ENCODE measurements at places on chromosomes 7 and 10. TPM values are rescaled to one million over a fixed set of nuclear protein-coding genes. Genes with fewer than 3 reads are reported as not detected.

DNA sequence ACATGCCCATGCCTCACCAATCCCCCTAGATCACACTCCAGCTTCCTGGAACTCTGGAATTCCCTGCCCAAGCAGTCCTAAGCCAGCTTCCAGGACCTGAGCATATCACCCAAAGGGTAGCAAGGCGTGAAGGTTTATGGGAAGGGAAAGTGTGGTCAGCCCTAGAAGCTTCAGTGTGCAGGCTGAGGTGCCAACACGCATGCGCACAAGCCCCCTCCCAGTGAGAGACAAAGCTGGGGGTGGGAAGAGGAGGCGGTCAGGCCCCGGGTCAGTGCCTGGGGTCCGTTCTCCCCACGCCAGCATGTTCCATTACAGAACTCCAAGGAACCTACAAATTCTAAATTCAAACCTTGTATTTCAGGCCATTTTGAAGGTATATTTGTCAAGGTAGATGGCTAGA, 103.6 kb upstream of the C7orf33 start:
- no peak for DNase-seq

- no peak for DNase-seq
These were observed 82.5 kb downstream of the CPVL start for GRCh38 chr7:29063872-29064271.

THNSL1 gene
- 13.0 TPM for polyA plus RNA-seq

GRCh38 chr10:83562381-83562780, 576.9 kb upstream of the GHITM start:
- DNase-seq: no peak

GRCh38 chr7:70316745-70317144, 718.5 kb downstream of the AUTS2 start:
- DNase-seq: no peak

- no peak for DNase-seq
These were observed 165.8 kb downstream of the SRPK2 start for GRCh38 chr7:105222953-105223352.

POLL gene
- polyA plus RNA-seq: 33.1 TPM

GRCh38 chr7:159177284-159177953, 32.8 kb upstream of the VIPR2 start:
- DNase-seq: no peak

DNA sequence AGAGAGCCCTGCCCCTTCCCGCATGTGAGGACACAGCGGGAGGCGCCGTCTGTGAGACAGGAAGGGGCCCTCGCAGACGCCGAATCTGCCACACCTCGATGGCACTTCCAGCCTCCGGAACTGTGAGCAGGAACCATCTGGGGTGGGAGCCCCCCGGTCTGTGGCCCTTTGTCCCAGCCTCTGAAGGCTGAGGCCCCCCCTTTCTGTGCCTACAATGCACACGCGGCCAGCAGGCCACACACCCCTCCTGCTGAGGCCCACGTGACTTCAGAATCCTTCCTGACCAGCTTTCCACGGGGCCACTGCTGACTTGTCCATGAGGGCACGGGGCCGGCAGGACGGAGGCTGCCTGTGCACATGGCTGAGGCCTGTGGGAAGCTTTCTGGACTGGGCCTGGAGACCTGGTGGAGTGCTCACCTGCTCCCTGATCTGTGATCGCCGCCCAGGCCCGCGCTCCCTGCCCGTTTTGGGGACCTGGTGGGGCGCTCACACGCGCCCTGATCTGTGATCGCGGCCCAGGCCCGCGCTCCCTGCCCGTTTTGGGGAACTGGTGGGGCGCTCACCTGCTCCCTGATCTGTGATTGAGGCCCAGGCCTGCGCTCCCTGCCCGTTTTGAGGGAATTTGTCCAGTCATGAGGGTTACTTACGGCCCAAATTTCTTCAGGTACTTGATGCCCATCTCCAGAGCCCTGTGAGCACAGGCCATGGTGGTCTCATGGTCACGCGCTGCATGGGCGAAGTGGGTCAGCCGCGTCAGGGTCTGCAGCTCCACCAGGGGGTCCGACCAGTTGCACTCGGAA, 34.3 kb downstream of the CFAP46 start:
- no peak for DNase-seq

ANKRD61 gene
- polyA plus RNA-seq: 3.5 TPM

TMEM236 gene
- 0.50 TPM for polyA plus RNA-seq

DNA sequence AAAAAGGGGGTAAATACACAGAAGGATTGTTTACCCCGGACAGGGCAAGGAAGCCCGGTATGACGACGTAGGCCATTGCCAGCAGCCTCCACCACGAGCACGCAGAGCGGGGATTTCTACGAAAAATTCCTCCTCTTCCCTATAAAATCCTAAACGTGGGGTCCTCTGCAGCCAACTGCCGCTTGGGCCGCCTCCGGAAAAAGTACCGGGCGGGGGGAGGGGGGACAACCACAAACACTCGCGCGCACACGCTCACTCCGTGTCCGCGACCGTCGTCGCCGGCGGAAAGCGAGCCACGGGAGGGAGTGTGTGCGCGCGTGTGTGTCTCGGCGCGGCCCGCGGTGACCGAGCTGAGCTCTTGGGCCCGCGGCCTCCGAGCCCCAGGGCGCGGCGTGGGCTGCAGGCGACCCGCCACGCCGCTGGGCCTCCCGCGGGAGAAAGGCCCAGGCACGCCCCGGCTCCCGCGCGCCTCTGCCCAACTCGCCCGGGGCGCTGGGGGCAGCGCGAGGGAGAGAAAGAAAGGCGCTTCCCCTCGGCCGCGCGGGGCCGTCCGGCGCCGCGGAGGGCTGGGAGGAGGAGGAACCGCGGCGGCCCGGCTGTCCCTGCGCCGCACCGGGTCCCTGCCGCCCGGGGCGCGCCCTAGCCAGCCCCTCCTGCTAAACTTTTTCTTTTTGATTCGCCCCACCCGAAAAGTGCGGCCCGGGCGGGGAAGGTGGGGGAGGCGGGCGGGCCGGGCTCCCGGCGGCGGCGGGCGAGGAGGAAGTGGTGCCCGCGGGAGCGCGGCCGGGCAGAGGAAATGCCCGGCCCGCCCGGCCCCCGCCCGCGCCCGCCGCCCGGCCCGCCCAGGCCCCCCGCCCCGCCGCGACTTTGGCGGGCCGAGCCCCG, 1.5 kb downstream of the CTBP2 start:
- no peak for DNase-seq

DNA sequence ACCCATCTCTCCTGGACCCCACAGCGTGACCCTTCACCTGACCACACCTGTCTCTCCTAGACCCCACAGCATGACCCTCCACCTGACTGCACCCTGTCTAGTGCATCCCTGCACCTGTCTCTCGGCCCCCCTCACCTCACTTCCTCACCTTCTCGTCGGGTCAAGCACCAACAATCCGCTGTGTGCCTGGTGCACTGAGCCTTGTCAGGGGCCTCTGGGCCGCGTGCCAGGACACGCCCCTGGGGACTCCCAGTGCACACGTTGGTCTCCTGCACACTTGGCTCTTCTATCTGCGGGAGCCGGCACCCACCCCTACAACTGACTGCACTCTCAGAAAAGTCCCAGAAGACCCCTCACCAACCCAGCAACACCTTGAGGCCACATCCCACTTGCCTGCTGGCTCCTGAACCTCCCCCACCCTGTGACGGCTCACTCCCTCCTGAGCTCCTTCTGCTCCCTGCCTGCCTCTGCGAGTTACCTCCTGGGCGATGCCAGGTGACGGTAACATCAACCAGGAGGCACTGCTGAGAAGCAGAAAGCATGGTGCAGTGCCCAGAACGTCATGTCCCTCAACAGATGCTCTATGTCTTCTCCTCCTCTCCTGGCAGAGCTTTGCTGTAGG, 147.6 kb downstream of the DIP2C start:
- peak; percentile 28 for DNase-seq

CTTNBP2 gene
- polyA plus RNA-seq: 22.2 TPM

- no peak for DNase-seq
These were observed 12.8 kb downstream of the LRRN3 start for GRCh38 chr7:111103678-111104274.

DNA sequence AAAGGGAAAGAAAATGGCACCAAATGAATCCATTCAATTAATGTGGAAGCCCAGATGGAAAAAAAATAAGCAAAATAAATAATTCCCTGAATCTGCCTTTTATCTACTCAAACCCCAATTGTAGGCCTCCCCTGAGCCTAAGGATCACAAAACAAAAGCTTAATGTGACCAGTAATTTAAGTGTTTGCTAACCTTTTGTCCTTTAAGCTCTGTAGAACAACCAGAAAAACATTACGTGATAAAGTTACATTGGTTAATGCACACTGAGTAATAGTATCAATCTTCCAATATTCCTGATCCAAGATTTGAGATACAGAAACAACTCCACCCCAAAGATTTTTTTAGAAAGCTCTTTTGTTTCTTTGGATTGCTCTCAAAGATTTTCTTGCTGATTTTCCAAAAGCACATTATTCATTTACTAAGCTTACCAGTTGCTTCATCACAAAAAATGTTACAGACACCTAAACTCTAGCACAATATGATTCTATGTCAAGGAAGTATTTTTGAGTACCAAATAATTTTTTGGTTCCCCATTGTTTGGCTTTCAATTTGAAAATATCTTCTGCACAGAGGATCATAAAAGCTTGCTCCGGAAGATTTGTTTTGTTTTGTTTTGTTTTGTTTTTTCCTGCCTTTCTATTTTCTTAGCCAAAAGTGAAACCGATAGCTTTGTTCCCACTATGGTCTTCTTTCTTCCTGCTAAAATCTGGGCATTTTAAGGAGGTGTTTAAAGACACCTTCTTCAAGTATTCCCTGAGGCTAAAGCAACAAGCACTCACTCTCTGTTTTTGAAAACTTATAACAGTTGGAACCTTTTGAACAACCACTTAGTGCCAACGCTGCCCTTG, 54.2 kb downstream of the TRIL start:
- no peak for DNase-seq

- DNase-seq: no peak
These were observed 161.8 kb downstream of the MGMT start for GRCh38 chr10:129628823-129629222.

MMP21 gene
- 0.53 TPM for polyA plus RNA-seq

NOLC1 gene
- 72.8 TPM for polyA plus RNA-seq

DNA sequence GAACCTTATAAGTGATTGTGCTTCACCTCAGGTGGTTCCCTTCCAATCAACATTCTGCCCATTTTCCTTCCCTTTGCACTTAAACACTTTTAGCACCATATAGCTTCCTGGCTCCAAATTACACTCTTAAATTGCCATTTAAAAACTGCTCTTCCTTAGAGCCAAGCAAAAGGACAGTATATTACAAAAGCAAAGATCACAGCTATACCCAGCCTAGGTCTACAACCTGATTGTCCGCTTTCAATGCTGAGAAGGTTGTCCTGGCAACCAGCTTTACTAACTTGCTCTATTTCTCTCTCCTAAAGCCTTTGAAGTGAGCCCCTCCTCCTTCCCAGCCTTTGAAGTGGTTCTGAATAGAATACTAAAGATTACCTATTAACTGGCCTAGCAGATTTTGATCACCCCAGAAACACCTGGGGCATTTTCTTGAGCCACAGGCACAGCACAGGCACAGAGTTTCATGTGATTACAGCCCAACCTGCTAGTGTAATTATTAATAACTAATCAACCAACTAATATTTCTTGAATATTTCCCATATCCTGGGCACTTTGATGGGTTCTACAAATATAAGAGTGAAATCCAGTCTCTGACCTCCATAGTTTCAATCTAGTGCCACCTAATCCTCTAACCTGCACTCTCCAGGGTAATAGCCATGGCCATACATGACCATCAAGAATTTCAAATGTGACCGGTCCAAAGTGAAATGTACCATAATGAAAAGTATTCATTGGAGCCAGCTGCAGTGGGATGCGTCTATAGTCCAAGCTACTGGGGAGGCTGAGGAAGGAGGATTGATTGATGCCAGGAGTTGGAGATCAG, 63.6 kb upstream of the TRIM24 start:
- DNase-seq: peak; percentile 43

- peak; percentile 26 for DNase-seq
These were observed 790 bp downstream of the ADAM22 start for GRCh38 chr7:87934699-87935383.

GPR15LG gene
- not detected for polyA plus RNA-seq

GRCh38 chr7:103148994-103149807, at the start of gene NAPEPLD:
Gene NAPEPLD, minus strand, starts transcription at chr7:103149099. Its CDS starts 20,323 bp downstream, at chr7:103128776.
- DNase-seq: peak; percentile 89

CFAP69 gene
- 12.6 TPM for polyA plus RNA-seq

NPTX2 gene
- 0.18 TPM for polyA plus RNA-seq

DNA sequence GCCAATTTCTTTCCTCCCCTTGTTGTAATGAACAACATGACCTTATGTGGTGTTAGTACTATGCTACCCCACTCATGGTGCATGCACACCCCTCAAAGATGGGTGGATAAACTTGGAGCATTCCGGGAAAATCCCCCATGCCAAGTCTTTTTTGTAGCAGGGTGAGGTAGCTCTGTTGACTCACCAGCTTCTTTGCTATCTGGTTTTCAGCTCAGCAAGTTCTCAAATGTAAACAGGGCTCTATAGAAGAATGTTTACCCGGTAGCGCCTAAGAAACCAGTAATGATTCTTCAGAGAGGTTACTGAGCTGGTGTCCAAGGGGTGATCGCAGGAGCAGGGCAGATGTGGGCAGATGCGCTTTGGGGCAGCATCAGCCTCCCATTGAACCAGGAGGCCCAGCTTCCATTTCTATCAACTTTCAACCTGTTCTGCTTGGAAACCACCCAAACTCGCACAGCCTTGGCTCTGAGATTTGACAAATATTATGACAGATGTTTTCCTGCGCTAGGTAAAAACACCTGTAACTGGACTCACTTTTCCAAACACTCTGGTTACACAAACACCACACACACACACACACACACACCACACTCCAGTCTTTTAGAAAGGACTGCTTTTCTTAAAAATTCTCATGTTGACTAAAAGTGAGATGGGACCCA, 87.8 kb downstream of the ZRANB1 start:
- DNase-seq: no peak

- DNase-seq: no peak
These were observed 174.8 kb upstream of the FZD1 start for GRCh38 chr7:91089382-91089963.

DNA sequence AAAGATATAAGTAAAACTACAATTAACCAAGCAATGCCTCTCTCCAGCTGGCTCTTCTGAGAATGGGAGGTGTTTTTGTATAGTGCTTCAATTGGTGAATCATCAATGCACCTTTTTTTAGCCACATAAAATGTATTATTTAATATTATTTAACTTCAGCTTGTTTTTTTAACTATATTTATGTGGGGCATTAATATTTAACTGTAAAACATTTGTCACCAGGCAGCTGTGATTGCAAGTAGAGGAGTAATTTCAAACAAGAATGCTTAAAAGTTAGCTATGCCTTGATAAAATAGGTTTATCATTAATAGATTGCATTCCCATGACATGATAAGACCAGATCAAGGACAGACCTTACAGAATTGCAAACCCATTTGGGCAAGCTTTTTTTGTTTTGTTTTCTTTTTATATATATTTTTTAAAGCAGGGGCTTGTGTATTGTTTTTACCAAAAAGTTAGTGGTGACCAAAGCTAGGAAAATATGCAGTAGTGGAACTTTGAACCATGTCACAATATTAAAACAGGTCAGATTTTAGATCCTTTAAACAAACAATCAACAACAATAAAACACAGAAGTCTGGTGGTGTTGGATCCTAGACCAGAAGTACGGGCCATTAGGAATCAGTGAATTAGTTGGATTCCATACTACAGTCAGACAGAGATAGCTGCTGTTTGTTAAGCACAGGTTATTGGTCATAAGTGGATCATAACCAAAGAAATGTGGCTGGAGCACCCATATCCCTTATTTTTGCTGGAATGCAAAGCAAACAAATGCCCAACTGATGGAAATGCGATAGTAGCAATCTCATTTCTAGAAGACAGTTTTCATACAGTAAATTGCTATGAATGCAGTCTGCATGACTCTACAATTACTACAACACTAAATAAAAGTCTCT, 2.9 kb downstream of the CAV2 start:
- no peak for DNase-seq

GRCh38 chr10:105950410-105950809, 1214.1 kb downstream of the SORCS1 start:
- no peak for DNase-seq

SERPINE1 gene
- polyA plus RNA-seq: 2.5 TPM

HOXA4 gene
- 35.3 TPM for polyA plus RNA-seq

All from left lung (tissue), 14 donors.